ENCODE measurements at places on chromosomes 6 and 20.

DNA sequence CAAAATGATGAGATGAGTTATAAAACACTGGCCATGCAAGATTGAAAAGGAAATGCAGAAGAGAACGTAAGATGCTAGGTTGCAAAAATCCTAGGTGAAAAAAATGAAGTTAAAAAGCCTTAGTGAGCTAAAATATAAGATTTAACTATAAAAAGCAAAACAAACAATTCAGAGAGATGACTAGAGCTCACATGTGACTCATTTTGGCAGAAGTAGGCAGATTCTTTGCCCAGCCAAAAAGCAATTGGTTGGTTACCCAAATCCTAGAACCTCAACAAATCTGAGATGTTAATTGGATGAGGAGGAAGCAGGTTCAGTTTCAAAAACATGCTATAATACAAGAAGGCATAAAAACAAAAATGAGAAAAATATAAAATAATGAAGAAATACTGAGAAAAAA lies 249.1 kb downstream of the OGFRL1 start:
- DNase-seq, result no peak

DNA sequence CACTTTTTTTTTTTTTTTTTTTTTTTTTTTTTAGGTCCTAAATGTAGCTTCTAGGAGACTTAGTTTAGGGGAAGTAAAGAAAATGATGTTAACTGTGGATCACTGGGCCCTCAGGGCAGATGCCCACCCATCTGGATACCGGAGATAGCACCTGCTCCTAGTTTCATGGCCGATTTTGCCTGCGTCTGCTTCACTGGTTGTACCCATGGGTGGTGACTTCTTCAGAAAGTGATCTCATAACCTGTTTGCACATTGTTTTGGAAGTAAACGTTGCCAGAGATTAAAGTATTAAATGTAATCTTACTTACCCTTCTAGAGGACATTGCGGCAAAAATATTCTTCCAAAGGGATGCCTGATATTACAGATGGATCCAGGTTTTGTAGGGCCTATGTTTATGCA lies 79.8 kb upstream of the SGK1 start:
- no peak for DNase-seq

- no peak for DNase-seq
These were observed 45.4 kb upstream of the BMP6 start for GRCh38 chr6:7680393-7681075.

DNA sequence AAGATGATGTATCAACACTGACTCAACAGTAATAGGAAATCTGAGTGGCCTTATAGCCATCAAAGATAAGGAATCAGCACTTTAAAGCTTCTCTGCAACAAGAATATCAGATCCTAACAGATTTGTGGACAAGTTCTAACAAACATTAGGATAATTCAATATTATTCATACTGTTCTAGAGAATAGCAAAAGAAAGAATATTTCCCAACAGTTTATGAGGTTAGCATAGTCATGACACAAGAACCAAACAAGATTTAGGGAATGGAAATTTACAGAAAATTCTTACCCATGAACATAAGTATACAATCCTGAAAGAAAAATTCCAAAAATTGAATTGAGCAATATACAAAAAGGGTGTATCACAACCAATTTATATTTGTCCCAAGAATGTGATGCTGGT lies 64.3 kb upstream of the BTBD3 start:
- no peak for DNase-seq

DNA sequence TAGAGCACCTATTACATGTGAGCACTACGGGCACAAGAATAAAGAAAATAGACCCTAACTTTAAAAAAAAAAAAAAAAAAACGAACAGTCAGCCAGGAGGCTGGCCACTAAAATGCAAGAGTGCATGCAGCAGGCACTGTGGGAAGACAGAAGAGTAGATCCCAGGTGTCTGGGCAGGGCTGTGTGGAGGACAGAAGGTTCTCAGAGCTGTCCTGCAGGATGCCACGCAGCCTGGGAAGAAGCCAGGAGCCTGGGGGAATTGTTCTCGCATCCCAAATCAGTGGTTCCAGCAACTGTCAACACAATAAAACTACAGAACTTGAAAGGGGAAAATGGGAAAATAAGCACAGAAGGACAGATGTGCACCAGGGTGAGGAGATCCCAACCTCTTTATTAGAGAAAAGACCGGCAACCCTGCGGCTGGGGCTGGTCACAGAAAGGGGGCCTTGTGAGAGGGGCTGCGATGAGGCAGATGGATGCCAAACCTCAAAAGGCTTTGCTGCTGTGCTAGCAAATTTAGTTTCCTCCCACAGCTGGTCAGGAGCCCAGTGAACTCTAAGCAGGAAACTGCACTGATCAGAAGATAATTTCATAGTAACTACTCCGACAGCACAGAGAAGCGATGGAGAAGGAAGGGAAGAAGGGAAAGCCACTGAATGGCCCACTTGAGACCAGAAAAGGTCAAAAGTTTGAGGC lies 30.9 kb downstream of the MAP3K5 start:
- DNase-seq, result peak; percentile 35

DNA sequence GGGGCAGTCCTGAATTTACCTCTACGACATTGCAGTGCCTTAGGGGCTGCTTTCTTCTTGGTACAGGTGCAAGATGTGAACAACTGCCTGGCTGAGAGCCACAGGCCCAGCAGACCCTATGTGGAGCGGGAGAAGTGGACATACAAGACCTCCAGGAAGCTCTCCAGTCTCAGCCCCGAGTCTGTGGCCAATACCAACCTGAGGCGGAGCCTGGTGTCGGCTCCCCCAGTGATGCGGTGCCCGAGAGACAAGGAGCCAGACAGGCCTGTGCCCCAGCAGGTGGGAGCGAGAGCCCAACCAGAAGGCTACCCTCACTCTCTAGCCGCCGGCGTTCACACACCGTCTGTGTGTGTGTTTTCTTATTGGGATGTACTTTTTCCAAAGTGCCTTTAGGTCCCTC lies 59.6 kb downstream of the EFCAB8 start:
- DNase-seq, result peak; percentile 6

DNA sequence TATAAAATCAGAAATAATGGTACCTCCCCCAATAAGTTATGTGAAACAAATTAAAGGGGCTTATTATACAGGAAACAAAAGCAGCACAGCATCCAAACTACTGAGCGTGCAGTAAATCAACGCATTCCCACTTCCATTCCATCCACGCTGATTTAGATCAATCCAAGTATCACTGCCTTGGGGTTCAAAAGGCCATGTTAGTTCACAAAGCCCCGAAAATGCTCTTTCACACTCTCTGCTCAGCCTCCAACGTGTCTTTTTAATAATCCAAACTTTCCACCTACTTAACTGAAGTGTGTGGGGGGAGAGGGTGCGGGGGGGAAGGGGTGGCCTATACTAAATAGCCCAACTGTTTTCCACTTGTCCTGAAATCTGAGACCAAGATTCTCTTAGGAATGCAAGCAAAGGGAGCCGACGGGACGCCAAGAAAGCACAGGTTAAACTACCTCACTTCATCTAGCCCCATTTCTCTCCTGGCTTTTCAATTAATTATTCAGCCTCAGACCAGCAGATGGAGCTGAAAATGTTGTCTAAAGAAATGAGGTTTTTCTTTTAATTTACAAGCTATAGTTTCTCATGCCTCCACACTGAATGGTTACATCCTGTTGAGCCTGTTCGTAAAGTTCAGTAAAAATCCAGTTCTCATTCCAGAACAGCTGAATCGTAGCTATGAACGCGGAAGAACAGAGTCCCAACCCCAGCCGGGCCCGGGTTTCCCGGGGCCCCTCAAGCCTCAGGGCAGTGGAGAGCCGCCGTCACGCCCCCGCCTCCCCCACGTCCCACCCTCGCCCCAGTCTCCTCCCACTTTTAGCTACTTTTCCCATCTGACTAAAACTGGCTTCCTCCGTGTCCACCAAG lies 1.0 kb upstream of the NXT1 start:
- DNase-seq, result peak; percentile 32

GRCh38 chr20:10853176-10853575 lies 179.4 kb upstream of the JAG1 start:
- DNase-seq, result no peak

DNA sequence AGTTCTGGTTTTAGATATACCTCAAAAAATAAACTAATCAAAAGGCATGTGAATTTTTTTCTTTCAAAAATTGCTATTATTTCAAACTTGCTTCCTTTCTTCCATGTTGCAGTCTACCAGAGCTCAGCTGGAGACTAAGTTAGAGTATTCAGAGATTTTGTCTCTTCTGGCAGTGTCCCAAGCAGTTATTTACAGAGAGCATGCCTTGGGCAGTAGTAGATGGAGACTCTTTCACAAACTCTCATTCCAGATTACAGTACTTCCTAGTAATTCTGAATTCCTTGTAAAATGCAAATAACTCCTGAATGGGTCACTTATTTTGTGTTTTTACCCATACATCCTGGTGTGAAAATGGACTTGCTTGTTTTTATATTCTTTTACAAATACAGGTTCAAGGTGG lies 703.4 kb downstream of the EPHA7 start:
- no peak for DNase-seq

DNA sequence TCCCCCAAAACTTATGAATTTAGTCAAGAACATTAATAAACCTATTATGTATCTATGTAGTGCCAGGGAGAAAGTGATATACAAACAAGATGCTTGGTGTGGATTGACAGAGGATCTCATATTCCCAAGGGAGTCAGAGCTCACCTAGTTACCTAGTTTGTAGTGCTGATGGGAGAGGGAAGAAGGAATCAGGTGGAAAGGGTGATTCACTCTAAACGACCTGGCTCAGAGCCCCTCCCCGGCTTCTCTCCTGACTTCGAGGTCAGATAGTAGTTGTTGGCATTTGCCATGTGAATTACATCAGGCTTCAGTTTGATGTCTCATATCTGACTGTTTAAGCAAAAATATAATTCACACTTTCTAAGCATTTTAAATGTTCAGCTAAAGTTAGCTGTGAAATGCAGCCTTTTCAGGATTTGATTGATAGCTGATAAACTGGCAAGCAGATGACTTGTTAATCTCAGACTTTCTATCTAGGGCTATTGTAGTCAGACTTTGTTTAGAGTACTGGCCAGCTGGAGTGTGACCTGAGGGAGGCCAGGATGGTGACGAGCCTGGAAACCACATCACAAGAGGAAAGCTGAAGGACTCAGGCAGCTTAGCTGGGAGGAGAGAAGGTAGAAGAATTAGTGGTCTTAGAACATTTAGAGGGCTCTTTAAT lies 123.7 kb downstream of the AKAP7 start:
- DNase-seq, result peak; percentile 63

GRCh38 chr20:57811374-57812020 lies 101.7 kb upstream of the PMEPA1 start:
- no peak for DNase-seq

DNA sequence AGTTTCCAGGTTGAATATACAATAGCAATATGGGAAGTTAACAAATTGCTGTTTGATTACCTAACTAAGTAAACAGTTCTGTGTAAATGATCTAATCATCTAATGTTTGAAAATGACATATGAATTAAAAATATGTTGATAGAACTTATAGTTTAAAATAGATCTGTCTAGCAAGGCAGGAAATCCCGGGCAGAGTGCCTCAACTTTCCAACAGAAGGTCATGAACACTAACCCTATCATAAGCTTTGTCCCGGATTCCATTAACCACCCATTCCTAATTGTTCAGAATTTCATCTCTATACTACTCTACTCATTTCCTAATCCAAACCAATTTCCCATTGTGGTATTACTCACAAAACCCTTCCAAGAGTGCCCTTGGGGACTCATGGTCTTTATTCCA lies 10.2 kb downstream of the TAAR1 start:
- DNase-seq, result no peak

- DNase-seq, result no peak
These were observed 127.5 kb upstream of the CCDC28A start for GRCh38 chr6:138645976-138646640.

- no peak for DNase-seq
These were observed 821.3 kb downstream of the TFAP2A start for GRCh38 chr6:9593554-9593953.

GRCh38 chr6:34377984-34378383 lies 14.5 kb downstream of the NUDT3 start:
- no peak for DNase-seq

DNA sequence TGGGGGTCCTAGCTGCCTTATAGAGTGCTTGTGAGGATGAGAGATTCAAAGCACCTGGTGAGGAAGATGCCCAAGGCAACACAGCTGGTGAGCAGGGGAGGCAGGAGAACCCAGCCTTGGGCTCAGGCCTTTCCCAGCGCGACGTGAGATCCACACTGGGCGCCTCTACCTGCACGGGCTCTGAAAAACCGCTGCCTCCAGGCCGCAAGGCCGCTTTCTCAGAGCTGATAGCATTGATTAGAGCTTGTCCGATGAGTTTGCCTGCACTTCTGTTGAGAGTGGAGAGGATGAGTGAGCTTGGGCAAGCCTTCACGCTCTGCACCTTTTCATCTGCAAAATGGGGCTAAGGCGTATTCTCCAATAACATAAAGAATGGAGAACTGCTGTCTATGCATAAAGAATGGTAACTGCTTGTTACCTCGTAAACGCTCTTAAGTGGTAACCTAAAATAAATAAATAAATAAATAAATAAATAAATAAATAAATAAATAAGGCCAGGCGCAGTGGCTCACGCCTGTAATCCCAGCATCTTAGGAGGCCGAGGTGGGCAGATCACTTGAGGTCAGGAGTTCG lies 916 bp downstream of the PABPC1L start:
- DNase-seq, result no peak

DNA sequence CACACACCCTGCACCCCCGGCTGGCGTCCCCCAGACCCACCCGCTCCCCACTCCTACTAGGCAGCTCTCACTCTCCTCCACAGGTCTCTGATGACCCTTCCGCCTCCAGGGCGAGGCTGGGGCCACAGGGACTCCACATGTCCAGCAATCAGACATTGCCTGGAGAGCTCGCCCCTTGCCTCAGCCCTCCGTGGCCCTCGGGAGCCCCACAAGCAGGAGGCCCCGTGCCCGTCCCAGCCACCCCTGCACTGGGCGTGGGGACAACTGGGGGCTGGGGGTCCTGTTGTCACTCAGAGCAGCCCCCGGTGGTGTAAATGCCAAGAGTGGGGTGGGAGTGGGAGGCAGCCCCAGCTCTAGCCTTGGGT lies 1.5 kb downstream of the COL20A1 start:
- DNase-seq, result no peak

All from colonic mucosa (tissue), 4 donors.